Prostate gland (tissue), 2 donors: ENCODE measurements at places on chromosomes 2 and 18. TPM values are rescaled to one million over a fixed set of nuclear protein-coding genes. Genes with fewer than 3 reads are reported as not detected.

CDK5R2 gene
- not detected for total RNA-seq

ALPP gene
- total RNA-seq = not detected

TBC1D8 gene
- 149 TPM for total RNA-seq

REG3A gene
- not detected for total RNA-seq

ABCG5 gene
- not detected for total RNA-seq

MAP3K19 gene
- not detected for total RNA-seq

IL36RN gene
- not detected for total RNA-seq

MOCOS gene
- total RNA-seq = 2.5 TPM

SERPINB10 gene
- total RNA-seq = 0.55 TPM

EFEMP1 gene
- total RNA-seq = 46.3 TPM

TMEM178A gene
- 2.6 TPM for total RNA-seq

COL5A2 gene
- total RNA-seq = 17.6 TPM

LIMS4 gene
- total RNA-seq = not detected

IL36B gene
- total RNA-seq = not detected

ORC4 gene
- total RNA-seq = 88.3 TPM

COL3A1 gene
- 121 TPM for total RNA-seq

VAMP5 gene
- 27.0 TPM for total RNA-seq

GKN2 gene
- total RNA-seq = not detected

ABCG8 gene
- total RNA-seq = 0.57 TPM

TSPYL6 gene
- not detected for total RNA-seq

KCNG2 gene
- total RNA-seq = 3.7 TPM

GATA6 gene
- 49.0 TPM for total RNA-seq

CCL20 gene
- 1.6 TPM for total RNA-seq

CPO gene
- 2.5 TPM for total RNA-seq

SERPINB7 gene
- total RNA-seq = not detected

RGPD6 gene
- 31.5 TPM for total RNA-seq

CROCC2 gene
- total RNA-seq = not detected

TP53I3 gene
- 26.2 TPM for total RNA-seq

ARL5A gene
- total RNA-seq = 33.8 TPM

INHA gene
- 391 TPM for total RNA-seq

CYP1B1 gene
- 289 TPM for total RNA-seq

CD28 gene
- 0.51 TPM for total RNA-seq

GRP gene
- total RNA-seq = 1.4 TPM

PPP4R3B gene
- 51.4 TPM for total RNA-seq

PIEZO2 gene
- total RNA-seq = 4.1 TPM

CFC1 gene
- 6.6 TPM for total RNA-seq

CRYGC gene
- total RNA-seq = 1.3 TPM

INO80C gene
- 26.4 TPM for total RNA-seq

DTNA gene
- total RNA-seq = 10.7 TPM

UGT1A5 gene
- not detected for total RNA-seq

ITSN2 gene
- total RNA-seq = 45.7 TPM
